ENCODE measurements at places on chromosomes 3 and 15.

GRCh38 chr3:165885558-165886270 is 48.5 kb upstream of the BCHE start:
- no peak for DNase-seq

DNA sequence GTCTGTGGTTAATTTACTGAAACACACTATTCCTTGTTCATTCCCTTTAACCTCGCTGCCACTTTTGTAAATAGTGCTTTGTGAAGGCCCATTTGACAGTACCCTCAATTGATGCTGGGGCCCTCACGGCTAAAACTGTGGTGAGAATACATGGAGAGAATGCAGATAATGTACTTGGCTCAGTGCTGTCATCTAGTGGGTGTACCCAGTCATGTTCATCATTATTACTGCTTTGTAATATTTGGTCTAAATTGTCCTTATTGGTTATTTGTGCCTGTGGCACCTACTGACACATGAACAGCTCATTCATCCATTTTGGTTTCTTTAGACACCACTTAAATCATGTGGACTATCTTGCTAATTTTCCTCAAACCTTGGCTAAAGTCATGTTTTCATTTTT is 543.6 kb downstream of the EDEM1 start:
- DNase-seq = no peak

DNA sequence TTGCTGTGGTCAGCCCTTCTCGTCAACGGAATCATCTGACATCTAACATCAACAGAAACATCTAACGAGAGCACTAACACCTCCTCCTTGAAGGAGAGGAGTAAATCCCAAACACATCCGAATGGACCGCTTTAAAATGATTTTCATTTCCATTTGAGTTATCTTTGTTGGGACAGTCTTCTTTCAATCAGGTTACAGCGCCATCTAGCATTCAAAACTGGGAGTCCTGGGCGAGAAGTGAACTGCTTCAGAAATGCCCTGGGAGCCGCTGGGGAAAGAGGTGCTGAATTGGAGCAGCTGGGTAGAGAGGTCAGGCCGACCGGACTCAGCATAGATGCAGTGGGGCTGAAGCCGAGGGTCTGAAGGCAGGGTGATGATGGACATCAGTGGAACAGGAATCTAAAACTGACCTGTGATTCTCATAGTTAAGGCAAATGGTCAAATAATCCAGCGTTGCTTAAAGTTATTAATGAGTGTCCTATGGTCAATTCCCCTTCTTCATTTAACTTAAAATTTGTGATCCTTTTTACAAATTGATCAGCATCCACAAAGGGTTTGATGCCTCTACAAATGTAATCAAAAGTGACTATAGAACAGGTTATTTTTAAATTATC is 170.0 kb upstream of the NDN start:
- peak; percentile 37 for DNase-seq

DNA sequence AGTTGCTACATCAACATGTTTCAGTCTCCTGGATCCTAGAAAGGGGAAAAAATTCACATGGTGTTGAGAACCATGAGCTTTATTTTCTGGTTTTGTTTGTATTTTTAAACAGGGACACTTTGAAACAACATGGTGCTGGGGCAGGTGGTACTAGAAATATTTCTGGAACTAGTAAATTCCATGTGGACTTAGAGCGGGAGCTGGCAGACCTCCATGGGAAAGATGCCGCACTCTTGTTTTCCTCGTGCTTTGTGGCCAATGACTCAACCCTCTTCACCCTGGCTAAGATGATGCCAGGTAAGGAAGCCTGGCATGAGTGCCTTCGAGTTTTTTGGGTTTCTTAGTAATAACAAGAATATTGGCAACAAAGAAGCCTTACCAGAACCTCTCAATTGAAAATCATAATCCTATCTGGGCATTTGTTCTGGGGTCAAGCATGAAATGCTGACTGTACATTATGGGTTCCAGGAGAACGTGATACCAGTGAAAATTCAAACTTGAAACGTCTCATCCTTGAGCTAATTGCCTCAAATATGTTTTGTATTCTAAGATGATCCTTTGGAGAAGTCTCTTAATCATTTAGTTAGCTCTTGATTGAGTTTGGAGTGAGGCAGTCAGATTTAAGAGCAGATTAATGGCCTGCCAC is 7.9 kb downstream of the ALAS1 start:
- DNase-seq = peak; percentile 81

DNA sequence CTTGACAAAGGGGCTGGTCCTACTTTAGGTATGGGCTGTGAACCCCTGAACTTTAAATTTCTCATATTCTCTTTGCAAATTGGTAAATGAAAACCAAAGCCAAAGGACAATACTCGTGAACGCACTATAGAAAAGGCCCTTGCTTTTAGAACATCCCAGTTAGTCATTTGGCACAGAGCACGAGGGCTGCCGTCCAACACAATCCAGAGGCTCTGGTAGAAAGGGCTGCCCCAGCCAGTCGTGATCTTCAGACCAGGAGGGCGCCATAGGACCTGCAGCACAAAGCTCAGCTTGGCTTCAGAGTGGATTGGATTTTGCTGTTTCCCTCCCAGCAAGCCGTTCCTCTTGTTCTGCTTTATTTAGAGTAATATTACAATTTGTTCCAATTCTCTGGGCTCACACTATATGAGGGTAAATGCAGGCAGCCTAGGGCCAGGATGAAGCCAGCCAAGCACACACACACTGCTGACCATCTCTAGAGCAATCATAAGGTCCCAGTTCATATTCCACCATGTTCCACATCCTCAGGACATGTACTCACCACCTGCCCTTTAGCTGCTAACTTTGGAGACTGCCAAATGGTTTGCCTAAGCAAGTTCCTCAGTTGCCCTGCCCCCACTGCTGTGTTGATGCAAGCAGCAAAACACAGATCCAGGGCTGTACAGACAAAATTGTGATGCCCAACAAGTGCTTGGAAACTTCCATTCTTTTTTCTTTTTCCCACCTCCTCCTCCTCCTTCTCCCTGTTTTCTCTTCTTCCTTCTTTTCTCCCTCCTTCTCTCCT is 6.0 kb upstream of the BFSP2 start:
- DNase-seq = no peak

DNA sequence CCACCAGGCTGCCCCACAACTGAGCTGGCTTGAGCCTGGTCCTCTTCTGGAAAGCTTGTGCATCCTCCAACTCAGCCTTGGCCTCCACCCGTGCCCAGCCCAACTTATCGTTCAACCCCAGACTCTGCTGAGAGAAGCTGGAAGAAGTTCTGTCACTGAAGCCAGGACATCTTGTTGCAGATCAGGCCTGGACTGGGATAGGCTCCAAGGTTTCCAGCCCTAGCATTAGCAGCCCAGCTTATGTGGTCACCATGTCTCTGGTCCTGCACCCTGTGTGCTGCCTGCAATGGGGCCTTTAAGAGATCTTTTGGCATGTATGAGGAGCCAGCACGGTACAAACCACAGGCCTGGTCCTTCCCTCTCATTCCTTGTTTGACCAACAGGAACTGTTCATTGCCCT is 15.2 kb upstream of the CAMP start:
- no peak for DNase-seq

DNA sequence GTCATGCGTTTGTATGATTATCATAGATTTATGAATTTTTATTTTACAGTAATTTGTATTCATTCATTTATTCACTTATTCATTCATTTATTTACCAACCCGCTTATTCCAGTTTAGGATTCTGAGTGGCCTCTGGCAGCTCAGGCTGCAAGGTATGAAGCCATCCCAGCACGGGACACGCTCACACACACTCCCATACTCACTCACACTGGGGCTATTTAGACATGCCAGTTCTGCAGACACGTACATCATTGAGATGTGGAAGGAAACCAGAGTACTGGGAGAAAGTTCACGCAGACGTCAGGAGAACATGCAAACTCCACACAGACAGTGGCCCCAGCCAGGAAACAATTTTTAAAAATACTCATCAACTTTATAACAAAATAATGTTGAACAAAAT is 5.1 kb downstream of the CDIN1 start:
- no peak for DNase-seq

DNA sequence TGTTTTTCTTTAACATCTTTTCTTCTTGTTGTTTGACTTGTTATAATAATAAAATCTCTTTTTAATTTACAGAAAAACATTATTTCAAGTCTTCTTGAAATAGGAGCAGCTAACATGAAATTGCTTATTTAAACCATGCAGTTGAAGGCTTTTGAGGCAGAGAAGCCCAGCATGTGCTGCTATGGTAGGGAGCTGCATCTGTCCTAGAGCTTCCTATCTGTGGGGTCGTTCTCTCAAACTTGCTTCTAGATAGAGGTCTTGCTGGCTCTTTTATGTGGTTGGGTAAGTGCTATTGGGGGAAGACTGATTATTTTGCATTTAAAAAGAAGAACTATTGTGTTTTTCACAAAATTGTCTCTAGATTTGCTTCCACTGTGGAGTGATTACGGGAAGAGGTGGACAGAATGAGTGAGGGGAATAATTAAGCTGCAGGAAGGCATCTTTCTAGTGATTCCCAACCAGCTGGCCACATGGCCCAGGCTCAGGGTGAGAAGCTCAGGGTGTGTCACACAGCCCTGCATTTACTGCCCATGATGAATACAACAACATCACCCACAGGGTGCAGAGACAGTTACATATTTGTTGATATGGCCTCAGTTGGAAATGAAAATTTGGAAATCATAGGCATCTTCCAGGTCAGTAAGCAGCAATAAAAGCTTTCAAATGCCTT is 98.7 kb downstream of the CHST2 start:
- no peak for DNase-seq

GRCh38 chr3:73637042-73637441 is 12.3 kb upstream of the PDZRN3 start:
- DNase-seq = peak; percentile 4

- peak; percentile 48 for DNase-seq
Observed at GRCh38 chr15:33587773-33588172, 277.0 kb downstream of the RYR3 start.

- DNase-seq = peak; percentile 47
Observed at GRCh38 chr3:197547306-197548011, 8.3 kb downstream of the BDH1 start.

GRCh38 chr15:31317421-31318327 is 9.0 kb upstream of the KLF13 start:
- no peak for DNase-seq

DNA sequence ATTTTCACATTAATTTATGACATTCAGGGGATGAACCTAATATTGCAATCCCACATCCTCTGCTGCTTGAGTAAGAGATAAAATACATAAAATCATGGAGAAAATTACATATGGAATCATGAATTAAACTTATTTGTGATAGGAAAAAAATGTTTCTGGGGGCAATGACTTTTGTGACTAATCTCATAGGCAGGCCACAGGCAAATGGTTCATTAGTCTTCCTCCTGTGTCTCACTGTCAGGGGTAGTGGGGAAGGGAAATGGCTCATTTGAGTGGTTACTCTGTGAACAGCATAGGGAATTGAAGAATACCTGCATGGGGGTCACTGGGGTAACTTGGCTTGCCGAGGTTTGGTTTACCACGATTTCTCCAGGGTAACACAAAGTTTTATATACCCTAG is 72.0 kb downstream of the TFG start:
- no peak for DNase-seq

DNA sequence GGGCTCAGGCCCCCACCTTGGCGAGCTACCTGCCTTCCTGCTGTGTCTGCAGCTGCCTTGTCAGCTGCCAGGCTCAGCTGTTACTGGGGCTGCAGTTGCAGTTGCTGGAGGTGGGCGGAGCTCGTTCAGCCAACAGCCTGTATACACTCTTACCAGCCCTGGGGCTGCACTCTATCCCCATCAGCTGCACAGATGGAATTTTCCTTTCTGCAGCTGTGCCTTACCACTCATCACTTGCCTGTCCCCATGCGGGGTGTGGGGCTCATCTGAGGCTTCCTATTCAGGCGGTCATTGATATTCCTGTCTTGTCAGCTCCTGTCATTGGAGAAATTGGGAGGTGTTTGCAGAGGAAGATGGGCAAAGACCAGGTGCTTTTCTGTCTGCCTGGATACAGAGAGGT is 9.1 kb upstream of the SYN2 start:
- DNase-seq = no peak

DNA sequence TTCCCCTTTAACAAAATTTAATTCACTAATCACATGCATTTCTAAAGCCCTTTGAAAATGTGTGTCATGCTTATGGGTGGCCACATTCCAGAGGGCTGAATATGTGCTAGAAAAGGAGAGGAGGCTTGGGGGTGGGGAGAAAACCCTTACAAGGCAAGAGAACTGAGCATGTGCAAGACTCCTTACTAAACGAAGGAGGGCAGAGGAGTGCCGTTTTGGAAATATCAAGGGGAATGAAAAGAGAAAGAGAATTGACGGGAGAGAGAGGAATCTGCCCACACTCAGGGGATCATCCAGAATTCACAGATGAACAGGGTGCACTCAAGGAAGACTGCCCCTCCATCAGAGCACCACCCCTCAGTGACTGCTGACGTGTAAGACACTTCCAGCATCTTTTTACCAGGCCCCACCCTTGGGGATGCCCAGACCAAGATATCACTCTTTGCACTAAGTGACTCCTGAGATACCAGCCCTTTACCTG is 37.9 kb upstream of the TSC22D2 start:
- DNase-seq = peak; percentile 98

GRCh38 chr3:42728056-42728455 is 25.5 kb upstream of the HHATL start:
- no peak for DNase-seq

GRCh38 chr15:83436513-83437158 is 10.5 kb upstream of the SH3GL3 start:
- peak; percentile 80 for DNase-seq

- DNase-seq = peak; percentile 53
Observed at GRCh38 chr3:8324747-8325146, 176.9 kb upstream of the LMCD1 start.

DNA sequence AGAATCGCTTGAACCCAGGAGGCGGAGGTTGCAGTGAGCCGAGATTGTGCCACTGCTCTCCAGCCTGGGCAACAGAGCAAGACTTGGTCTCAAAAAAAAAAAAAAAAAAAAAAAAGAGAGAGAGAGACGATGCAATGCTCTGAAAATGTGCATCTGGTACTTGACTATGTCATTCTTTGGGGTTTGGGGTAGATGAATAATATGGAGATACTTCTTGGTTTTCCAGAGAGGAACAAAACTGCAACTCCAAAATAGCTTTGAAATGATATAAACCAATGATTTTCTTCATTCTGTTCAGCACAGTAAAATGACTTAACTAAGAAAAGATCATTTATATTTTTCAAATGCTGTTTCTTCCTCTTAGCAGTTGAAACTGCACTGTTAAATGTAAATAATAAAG is 158.9 kb downstream of the ISL2 start:
- DNase-seq = no peak

GRCh38 chr3:128787256-128788253 is 61.6 kb downstream of the RAB7A start:
- DNase-seq = peak; percentile 99

DNA sequence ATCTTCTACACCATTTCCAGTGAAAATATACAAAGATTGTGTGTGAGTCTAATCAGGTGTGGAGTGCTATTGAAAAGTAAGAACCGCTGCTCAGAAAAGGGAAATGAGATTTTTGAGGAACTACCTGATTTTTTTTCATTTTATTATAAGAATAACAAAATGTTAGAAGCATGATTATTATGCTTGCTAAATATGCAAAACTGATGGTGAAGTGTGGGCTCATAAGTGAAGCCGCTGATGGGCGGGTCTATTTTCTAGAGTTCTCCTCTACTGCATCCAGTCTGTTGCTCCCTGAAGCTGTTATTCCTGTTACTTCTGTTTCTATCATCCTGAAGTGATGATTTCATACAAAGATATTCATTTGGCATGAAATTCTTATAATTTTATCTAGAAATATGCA is 612.0 kb downstream of the CADM2 start:
- no peak for DNase-seq
